ENCODE measurements at places on chromosomes 5 and 9. TPM values are rescaled to one million over a fixed set of nuclear protein-coding genes. Genes with fewer than 3 reads are reported as not detected.

LSM11 gene
- 1.7 TPM for total RNA-seq

SPOCK1 gene
- total RNA-seq, result 53.9 TPM

FER gene
- total RNA-seq, result 24.1 TPM

PCDHGB6 gene
- total RNA-seq, result 3.7 TPM

ANKRD20A1 gene
- total RNA-seq, result 0.16 TPM

ENTPD2 gene
- total RNA-seq, result under 0.01 TPM

CCDC183 gene
- total RNA-seq, result 0.32 TPM

PROB1 gene
- total RNA-seq, result 0.26 TPM

ITGA1 gene
- total RNA-seq, result 4.3 TPM

CDKN2B gene
- 10.4 TPM for total RNA-seq

RFX3 gene
- 2.0 TPM for total RNA-seq

SECISBP2 gene
- total RNA-seq, result 21.8 TPM

KCNV2 gene
- total RNA-seq, result not detected

RPS23 gene
- total RNA-seq, result 3,336 TPM

ADCY2 gene
- total RNA-seq, result not detected

LECT2 gene
- not detected for total RNA-seq

GALNT12 gene
- total RNA-seq, result 37.4 TPM

NFIL3 gene
- total RNA-seq, result 17.7 TPM

TEK gene
- total RNA-seq, result 15.6 TPM

P4HA2 gene
- total RNA-seq, result 199 TPM

TXNDC8 gene
- not detected for total RNA-seq

ZNF622 gene
- total RNA-seq, result 72.5 TPM

TUSC1 gene
- total RNA-seq, result 3.8 TPM

CD274 gene
- 1.6 TPM for total RNA-seq

GABRA1 gene
- total RNA-seq, result not detected

AIF1L gene
- 0.16 TPM for total RNA-seq

SHOC1 gene
- not detected for total RNA-seq

PHYKPL gene
- total RNA-seq, result 61.0 TPM

PPP3R2 gene
- total RNA-seq, result 0.09 TPM

PGM5 gene
- total RNA-seq, result 49.6 TPM

SPINK4 gene
- not detected for total RNA-seq

PCDHA6 gene
- total RNA-seq, result 0.17 TPM

BAAT gene
- not detected for total RNA-seq

MAP1B gene
- 132 TPM for total RNA-seq

PDLIM4 gene
- total RNA-seq, result 49.3 TPM

IL5 gene
- not detected for total RNA-seq

C5orf58 gene
- total RNA-seq, result not detected

F2RL1 gene
- total RNA-seq, result 6.0 TPM

OLFML2A gene
- 5.7 TPM for total RNA-seq

LHX3 gene
- not detected for total RNA-seq

Measured in bronchial smooth muscle cell (primary cell).